ENCODE measurements at places on chromosomes 7 and 10.

- no peak for DNase-seq
Measured at GRCh38 chr7:124784879-124785818, 19.6 kb upstream of the GPR37 start.

DNA sequence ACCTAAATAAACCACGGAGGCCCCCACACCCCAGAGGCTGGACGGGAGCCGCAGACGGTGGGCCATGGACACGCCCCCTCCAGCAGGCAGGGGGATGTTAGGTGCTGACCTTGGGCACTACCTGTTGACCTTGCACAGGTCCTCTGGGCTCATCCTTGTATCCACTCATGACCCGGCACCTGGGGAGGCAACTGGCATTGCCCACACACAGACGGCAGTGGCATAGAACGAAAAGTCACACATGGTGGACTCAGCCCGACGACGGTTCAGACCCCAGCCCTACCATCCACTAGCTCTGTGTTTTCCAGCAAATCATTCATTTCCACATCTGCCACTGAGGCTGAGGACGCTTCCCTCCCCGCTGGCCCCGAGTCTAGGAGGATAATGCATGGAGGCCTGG lies 247.7 kb upstream of the PPP2R2D start:
- DNase-seq, result no peak

DNA sequence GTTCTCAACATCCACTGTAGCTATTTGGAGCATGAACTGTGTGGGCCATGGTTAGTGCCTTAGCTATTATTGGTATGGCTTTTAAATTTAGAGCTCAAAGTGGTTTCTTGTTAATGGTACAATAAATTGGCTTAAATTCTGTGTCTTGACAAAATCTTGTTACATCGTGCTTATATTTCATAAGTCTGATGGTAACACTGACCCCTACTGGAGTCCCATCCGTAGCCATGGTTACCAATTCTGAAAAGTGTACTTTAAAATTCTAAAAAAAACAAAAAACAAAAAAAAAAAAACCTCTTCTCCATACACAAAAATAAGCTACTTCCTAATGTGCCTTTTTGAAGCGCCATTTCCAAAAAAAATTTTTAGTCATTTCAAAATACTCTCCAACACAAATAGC lies 6.4 kb upstream of the RPP30 start:
- DNase-seq, result no peak

DNA sequence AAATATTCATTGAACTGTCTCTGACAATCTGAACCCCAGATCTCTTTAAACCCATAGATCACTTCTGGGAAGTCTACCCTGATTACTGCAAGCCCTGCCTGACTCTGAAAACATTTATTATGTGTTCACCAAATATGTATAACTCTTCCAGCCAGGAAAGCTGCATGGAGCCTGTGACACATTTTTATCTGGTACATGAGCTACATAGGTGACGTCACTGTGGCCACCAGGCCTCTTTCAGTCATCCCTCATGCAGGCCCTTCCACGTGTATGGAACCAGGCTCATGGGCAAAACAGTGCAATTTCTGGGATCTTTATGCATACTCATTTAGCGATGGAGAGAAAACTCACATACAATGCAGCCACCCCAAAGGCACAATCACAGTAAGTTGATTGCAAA lies 133.9 kb upstream of the NUPR2 start:
- DNase-seq, result no peak

DNA sequence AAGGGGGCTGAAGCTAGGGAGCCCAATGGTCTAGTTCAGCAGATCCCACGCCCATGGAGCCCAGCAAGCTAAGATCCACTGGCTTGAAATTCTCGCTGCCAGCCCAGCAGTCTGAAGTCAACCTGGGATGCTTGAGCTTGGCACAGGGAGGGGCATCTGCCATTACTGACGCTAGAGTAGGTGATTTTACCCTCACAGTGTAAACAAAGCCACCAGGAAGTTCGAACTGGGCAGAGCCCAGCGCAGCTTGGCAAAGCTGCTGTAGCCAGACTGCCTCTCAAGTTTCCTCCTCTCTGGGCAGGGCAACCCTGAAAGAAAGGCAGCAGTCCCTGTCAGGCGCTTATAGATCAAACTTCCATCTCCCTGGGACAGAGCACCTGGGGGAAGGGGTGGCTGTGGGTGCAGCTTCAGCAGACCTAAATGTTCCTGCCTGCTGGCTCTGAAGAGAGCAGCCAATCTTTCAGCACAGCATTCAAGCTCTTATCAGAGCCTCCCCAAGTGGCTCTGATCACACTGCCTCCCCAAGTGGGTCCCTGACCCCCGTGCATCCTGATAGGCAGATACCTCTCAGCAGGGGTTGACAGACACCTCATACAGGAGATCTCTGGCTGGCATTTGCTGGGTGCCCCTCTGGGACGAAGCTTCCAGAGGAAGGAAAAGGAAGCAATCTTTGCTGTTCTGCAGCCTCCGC lies 167.8 kb downstream of the CCDC71L start:
- DNase-seq, result no peak

All from activated CD4-positive, alpha-beta T cell treated with anti-CD3 and anti-CD28 coated beads, Interleukin-2, amount 50 U/mL, for 48 hours (primary cell).